ENCODE measurements at places on chromosomes 12 and 14.

DNA sequence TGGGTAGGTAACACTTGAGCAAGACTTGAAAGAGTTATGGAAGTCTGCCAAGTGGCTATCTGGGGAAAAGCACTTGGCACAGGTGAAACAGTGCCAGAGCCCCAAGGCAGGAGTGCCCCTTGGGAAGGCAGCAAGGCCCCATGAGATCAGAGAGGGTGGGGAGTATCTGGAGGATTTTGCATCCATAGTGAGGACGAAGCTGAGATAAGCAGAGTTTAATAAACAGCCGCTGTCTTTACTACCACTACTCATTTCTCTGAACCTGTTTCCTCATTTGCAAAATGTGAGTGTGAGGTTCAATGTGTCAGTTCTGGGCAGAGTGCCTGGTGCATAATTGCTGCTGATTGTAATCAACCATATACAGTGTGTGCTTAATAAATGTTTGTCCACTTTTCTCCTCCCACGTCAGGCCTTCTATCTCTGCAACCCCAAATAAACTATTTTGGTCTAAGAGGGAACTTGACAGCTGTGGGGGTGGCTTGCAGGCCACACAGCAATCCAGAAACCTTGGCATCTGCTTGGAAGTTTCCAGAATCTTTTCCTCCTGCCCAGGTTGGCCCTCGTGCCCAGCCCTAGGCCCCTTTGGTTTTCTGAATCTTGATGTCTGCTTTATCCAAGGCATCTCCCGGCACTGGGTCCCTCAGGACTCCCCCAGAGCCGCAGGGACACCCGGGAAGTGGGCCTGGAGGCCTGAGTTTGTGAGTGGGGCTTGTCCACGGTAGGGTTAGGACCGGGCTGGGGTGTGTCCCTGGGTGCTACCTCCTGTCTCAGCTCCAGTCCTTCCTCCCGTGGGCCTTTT lies 4.5 kb downstream of the ABCB9 start:
- no peak for DNase-seq

GRCh38 chr12:67572492-67572891 lies 76.1 kb upstream of the DYRK2 start:
- DNase-seq, result no peak

GRCh38 chr12:23093488-23093887 lies 468.5 kb downstream of the ETNK1 start:
- DNase-seq, result no peak

GRCh38 chr14:100856056-100856950 lies 30.4 kb downstream of the MEG3 start:
- DNase-seq, result no peak

- DNase-seq, result no peak
These were observed 22.5 kb downstream of the SH2B3 start for GRCh38 chr12:111428081-111428727.

GRCh38 chr14:80621701-80622100 lies 319.8 kb downstream of the CEP128 start:
- DNase-seq, result no peak

DNA sequence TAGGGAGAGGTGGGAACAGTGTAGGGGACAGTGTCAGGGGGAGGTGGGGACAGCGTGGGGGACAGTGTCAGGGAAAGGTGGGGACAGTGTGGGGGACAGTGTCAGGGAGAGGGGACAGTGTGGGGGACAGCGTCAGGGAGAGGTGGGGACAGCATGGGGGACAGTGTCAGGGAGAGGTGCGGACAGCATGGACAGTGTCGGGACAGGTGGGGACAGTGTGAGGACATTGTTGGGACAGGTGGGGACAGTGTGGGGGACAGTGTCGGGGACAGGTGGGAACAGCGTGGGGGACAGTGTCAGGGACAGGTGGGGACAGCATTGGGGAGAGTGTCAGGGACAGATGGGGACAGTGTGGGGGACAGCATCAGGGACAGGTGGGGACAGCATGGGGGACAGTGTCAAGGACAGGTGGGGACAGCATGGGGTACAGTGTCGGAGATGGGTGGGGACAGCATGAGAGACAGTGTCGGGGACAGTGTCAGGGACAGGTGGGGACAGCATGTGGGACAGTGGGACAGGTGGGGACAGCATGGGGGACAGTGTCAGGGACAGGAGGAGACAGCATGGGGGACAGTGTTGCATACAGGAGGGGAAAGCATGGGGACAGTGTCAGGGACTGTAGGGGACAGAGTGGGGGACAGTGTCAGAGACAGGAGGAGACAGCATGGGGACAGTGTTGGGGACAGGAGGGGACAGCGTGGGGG lies 139.0 kb downstream of the TMEM121 start:
- no peak for DNase-seq

DNA sequence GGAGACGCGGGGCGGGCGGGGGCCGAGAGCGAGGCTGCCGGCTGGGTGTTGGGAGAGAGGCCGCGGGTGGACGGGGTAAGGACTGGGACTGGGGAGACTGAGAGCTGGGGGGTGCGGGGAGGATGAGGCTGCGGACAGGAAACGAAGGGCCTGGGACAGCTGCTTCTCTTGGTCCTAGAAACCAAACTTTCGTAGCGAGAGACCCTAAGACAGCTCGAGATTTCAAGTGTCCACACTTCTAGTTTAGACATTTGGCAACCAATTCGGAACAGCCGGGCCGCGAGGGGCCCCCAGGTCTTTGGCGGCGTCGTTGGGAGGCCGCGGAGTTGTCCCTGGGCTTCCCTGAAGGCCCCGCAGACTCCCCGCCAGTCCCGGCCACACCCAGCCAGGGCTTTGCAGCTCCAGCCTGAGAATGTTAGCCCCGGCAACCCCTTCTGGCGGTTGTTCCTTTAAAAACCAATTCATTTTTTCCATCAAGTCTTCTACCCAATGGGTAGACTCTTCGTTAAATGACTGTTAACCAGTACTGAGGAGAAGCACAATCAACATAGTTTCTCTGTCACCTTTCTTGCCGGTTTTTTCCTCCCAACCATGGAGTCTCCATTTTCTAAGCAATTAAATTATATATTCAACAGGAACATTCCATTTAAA lies 11.5 kb downstream of the NKX2-1 start:
- DNase-seq, result no peak

- DNase-seq, result no peak
These were observed 194.6 kb downstream of the PAX9 start for GRCh38 chr14:36856095-36856878.

DNA sequence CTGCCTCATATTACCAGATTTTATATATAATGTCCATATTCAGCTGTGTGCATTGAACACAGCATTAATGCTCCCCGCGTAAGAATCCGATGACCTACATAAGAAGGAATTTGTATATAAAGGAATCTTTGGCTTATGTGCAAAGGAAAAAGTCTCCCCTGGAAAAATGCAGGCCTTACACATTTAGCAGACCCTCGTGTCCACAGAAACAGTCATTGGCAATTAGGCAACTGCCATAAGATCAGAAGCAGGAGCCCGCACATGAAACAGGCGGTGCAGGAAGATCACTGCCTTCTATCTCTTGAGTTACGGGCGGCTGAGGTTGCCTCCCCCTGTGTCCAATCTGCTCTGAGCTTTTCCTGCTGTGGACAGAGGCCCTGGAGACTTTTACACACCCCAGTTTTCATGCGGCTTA lies 63.2 kb upstream of the RFX4 start:
- no peak for DNase-seq
